ENCODE measurements at places on chromosomes 5 and 9.

DNA sequence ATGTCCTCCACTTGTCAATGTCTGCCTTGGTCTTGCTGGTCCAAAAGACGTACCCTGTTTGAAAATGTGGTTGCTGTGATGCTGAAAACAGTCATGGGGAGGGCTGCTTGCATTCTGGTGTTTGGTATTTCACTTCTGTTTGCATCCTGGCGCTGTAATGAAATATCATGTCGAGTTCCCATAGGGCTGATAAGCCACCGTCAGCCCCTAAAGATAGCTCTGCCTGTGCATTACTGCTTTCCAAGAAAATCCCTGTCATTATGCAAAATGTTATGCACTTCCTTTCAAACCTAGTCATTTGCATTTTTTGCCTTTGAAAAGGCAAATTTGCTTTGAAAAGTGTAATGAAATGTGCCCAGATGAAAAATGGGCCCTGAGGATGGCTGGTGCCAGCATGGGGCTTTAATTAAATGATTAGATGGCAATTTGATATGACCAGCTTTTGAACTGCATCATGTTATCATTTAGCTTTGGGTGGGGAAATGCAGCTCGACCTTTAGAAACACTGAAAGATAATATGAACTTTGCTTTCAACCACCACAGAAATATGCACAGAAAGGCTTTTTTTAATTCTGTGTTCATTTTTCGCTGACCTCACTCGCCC is 374.4 kb upstream of the SGCD start:
- DNase-seq, result no peak

GRCh38 chr5:88657906-88658775 is 224.8 kb downstream of the MEF2C start:
- DNase-seq, result no peak

DNA sequence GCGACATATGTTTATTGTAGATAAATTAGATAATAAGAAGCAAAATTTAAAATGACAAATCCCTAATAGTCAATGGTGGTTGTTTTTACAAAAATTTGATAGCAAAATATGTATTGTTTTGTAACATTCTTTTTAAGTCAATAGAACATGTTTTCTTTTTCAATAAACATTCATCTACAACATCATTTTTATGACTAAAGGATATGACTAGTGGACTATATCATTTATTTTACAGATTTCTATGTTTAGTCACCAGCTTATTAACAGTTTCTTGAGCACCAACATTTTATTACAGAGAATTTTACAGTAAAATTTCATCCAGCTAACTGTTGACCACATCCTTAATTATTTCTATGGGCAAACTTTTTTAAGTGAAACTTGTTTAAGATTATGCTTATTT is 114.7 kb upstream of the IL7R start:
- no peak for DNase-seq

DNA sequence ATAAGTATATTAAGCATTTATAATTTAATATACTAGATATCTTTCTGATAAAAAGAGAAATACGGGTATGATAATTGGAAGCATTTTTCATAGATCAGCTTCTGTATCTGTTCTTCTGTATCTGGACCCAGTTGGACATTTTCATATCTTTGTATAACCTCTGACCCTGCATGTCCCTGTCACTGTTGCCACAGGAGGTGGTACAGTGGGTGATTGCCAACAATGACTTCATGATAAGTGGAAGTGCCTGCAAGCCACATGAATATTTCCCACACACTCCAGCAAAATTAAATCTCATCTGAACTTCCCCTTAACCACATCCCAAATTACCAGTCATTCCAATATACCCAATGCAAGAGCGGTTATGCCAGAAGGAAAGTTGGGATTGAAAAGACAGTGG is 376.4 kb downstream of the ARRDC3 start:
- no peak for DNase-seq

DNA sequence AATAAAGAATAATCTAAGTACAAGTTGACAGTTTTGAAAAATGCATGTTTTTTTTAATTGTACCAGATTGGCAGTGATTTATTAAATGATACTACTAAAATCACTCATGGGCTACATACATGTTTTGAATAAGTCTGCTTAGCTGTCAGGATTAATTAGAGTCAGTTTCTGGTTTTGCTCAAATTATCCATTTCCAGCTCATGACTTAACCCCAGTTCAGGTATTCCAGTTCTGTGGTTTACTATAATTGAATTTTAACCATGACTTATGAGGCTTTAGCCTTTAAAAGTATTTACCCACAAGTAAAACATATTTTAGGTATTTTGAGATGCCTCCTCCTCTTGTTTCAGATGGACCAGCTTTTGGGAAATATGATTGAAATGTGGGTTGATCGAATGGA is 17.8 kb upstream of the LRRC70 start:
- no peak for DNase-seq

- peak; percentile 45 for DNase-seq
Observed at GRCh38 chr5:180209137-180209581, at the start of gene RASGEF1C. Gene RASGEF1C (minus strand): TSS chr5:180209211. CDS start chr5:180138052, 71,159 bp downstream.

Data from stimulated activated naive B cell treated with anti-CD40 and anti-IgM and Interleukin-4, amounts not matched to agents 10 μg/mL and 1 μg/mL and 100 μg/mL, for 72 hours (primary cell).